ENCODE measurements at places on chromosomes 1 and 21.

- peak; percentile 74 for DNase-seq
Measured at GRCh38 chr1:182602935-182603645, 1.1 kb downstream of the RGS16 start.

- no peak for DNase-seq
Measured at GRCh38 chr1:236979149-236979900, 24.9 kb downstream of the MT1HL1 start.

DNA sequence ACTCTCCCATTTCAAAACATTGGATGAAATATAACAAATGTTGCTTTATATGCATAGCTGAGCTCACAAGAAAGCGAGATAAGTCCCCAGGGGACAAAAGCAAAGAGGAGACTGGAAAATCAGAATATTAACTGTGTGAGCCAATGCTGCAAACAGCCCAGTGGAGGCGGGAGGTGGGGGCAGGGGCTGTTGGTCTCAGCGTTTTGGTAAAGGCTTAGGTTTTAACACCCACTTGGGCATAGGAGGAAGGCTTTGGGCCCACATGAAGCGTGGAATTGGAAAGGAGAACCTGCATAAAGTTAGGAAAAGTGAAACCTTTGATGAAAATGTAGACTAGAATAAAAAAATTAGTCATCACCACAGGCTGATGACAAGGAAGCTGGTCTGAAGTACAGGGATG lies 30.2 kb upstream of the SMIM12 start:
- DNase-seq, result no peak

GRCh38 chr1:94650301-94650700 lies 108.7 kb upstream of the F3 start:
- DNase-seq, result no peak

GRCh38 chr1:13585612-13585991 lies 2.0 kb downstream of the PDPN start:
- DNase-seq, result no peak

GRCh38 chr1:70720109-70720508 lies 309.0 kb downstream of the CTH start:
- DNase-seq, result no peak

GRCh38 chr21:16585896-16586295 lies 856.1 kb downstream of the USP25 start:
- no peak for DNase-seq

DNA sequence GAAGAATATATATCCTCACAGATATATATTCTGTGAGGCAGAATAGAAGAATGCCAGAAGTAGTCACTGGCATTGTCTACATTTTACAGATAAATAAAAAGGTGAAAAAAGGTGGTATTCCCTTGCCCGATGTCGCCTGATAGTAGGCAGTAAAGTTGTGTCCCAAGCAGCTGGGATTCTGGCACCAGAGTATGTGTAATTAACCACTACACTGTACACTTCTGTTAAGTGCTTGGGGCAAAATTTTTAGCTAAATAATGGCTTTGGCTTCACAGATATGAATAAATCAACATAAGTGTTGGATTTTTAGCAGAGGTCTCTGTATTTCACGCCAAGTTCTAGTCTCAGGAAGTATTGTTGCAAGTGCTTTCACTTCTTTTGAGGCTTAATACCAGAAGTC lies 13.3 kb upstream of the CASQ2 start:
- DNase-seq, result no peak

- DNase-seq, result no peak
Measured at GRCh38 chr21:46157396-46157986, 2.1 kb upstream of the FTCD start.

GRCh38 chr21:41361786-41362604 lies at the start of gene MX2:
Gene MX2 (plus strand): TSS chr21:41362027. CDS start chr21:41376907, 14,880 bp downstream.
- DNase-seq, result peak; percentile 91

GRCh38 chr1:85214654-85215053 lies 13.8 kb upstream of the SYDE2 start:
- DNase-seq, result no peak

DNA sequence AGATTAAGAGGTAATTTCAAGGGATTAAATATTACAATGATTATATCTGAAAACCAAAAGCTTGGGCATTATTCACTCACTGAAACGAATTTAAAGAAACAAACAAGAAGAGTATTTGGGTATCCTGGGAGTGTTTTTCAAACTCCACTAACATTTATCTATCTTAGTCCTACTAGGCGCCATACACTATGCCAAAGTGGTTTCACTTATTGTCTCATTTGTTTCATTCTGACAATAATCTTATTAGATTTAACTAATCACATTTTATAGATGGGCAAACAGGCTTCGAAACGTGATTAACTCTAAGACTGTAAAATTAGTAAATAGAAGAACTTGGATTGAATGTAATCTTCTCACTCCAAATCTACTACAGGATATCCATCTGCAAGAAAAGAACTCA lies 25.4 kb downstream of the ASH1L start:
- DNase-seq, result no peak

DNA sequence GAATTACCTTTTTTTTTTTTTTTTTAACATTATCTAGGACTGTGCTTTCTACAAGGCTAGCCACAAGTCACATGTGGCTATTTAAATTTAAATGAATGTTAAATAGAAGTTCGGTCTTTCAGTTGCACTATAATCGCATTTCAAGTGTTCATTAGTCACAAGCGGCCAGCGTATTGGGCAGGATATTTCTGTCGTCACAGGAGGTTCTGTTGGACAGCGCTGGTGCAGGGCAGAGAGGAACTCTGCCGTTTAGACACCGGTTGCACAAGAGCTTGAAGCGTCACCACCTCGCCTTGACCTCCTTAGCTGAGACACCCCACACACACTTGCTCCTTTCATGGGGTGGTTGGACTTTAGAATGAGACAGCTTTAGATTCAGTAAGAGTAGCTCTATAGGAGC lies 64.1 kb downstream of the BACE2 start:
- no peak for DNase-seq
